Vagina (tissue), 2 donors: ENCODE measurements at places on chromosomes 6 and 20.

- peaks cover 7% of the 10 kb centered on the region for H3K4me1 ChIP-seq
- no peaks in the 10 kb centered on the region for H3K36me3 ChIP-seq
These were observed 13.1 kb downstream of the MDFI start for GRCh38 chr6:41651246-41651961.

GRCh38 chr6:36683656-36684446 lies 5.3 kb downstream of the CDKN1A start:
- peaks cover 44% of the 10 kb centered on the region for H3K36me3 ChIP-seq
- no peak overlapping the region for H3K4me3 ChIP-seq
- H3K27ac ChIP-seq: peak overlapping the region; percentile 99
- peaks cover 40% of the 10 kb centered on the region for H3K4me1 ChIP-seq

- no peaks in the 10 kb centered on the region for H3K36me3 ChIP-seq
- H3K27ac ChIP-seq: no peak overlapping the region
- DNase-seq: no peak
- no peaks in the 10 kb centered on the region for H3K4me1 ChIP-seq
These were observed 36.9 kb upstream of the TFAP2C start for GRCh38 chr20:56592211-56592610.

GRCh38 chr6:20338156-20338555 lies 63.5 kb upstream of the E2F3 start:
- DNase-seq: no peak
- no peaks in the 10 kb centered on the region for H3K27me3 ChIP-seq
- no peak overlapping the region for H3K27ac ChIP-seq
- no peaks in the 10 kb centered on the region for H3K36me3 ChIP-seq
- H3K4me1 ChIP-seq: no peaks in the 10 kb centered on the region

DNA sequence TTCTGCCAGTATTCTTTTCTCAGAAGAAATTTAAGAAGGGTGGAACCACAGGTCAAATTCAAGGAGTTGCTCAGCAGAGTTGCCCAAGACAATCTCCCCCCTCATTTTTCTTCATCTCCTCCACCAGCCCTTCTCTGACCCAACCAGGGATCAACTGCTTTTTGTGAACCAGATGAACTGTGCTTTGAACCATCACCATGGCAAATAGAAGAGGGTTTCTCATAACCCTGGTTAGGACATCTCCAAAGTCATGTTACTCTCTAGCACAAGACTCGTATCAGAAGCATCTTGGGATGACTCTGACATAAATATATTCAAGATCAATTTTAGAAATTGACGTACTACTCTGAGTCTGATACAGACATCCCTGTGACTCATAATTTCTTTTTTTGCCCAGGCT lies 130.7 kb downstream of the ALDH8A1 start:
- no peak for DNase-seq
- H3K4me1 ChIP-seq: peaks cover 18% of the 10 kb centered on the region
- no peak overlapping the region for H3K4me3 ChIP-seq
- H3K27me3 ChIP-seq: no peaks in the 10 kb centered on the region
- no peaks in the 10 kb centered on the region for H3K36me3 ChIP-seq
- H3K27ac ChIP-seq: no peak overlapping the region

- no peak overlapping the region for H3K27ac ChIP-seq
- H3K36me3 ChIP-seq: no peaks in the 10 kb centered on the region
- no peaks in the 10 kb centered on the region for H3K4me1 ChIP-seq
- no peak for DNase-seq
These were observed 274.1 kb upstream of the CITED2 start for GRCh38 chr6:139648430-139649000.

- no peaks in the 10 kb centered on the region for H3K4me1 ChIP-seq
- no peak overlapping the region for H3K27ac ChIP-seq
- no peaks in the 10 kb centered on the region for H3K36me3 ChIP-seq
These were observed 43.7 kb downstream of the THEMIS start for GRCh38 chr6:127857051-127857637.

DNA sequence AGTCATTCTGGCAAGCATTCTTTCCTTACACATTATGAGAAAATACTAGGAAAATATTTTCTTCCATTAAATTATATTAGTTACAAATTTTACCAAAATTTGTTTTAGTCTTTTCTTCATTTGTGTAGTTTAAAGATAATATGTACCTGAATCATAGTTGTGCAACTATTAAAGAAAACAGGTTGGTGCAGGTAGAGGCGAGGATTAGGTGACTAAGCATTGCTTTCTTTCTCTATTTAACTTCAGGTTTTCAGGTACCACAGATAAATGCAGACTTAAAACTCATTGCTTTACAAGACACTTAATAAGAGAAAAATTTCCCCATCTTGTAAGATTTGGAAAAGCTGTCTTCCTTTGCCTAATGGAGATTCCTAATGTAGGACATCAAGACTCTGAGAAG lies 1175.5 kb upstream of the ADGRB3 start:
- H3K4me3 ChIP-seq: no peak overlapping the region
- no peak for DNase-seq
- no peak overlapping the region for H3K27ac ChIP-seq
- no peaks in the 10 kb centered on the region for H3K36me3 ChIP-seq
- H3K27me3 ChIP-seq: no peaks in the 10 kb centered on the region
- no peaks in the 10 kb centered on the region for H3K4me1 ChIP-seq

GRCh38 chr20:18504479-18505060 lies 3.2 kb upstream of the SEC23B start:
- no peak for DNase-seq
- H3K27ac ChIP-seq: no peak overlapping the region
- no peaks in the 10 kb centered on the region for H3K36me3 ChIP-seq

DNA sequence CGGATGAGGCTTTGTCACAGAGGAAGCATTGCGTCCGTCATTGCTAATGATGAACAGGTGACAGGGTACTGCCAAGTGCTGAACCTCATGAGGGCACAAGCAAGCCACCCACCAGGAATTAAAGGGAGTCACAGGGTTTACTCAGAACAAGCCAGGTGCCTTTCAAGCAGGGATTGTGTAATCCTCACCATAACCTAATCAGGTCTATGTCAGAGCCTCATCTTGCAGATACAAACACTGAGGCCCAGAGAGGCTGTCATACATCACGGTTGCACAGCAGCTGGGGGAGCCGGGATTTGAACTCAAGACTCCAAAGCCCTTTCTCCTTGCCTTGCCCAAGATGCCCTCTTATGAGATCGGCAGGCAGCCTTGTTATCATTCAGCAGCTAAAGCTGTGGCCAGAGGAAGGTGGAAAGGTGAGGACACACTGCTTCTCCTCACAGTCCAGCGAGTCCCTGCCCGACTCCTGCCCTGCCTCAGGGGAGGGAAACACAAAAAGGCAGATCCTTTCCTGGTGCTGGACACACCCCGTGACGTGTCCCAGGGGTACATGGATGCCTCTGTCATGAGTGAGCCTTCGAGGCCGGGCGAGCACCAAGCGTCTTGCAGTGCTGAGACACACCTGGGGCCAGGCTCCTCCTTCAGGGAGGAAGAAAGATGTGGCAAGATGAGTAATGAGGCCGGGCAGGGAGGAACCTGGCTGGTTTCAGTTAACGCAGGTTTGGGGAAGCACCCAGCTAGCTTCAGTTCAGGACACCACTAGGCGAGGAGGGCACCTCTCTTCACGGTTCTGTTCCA lies 214.9 kb downstream of the LY86 start:
- no peak overlapping the region for H3K4me3 ChIP-seq
- peak; percentile 94 for DNase-seq
- H3K4me1 ChIP-seq: no peaks in the 10 kb centered on the region
- peak overlapping the region; percentile 74 for H3K27ac ChIP-seq
- H3K27me3 ChIP-seq: no peaks in the 10 kb centered on the region
- H3K36me3 ChIP-seq: no peaks in the 10 kb centered on the region

GRCh38 chr6:10884245-10884972 lies 2.4 kb upstream of the SYCP2L start:
- peaks cover 25% of the 10 kb centered on the region for H3K4me1 ChIP-seq
- peaks cover 32% of the 10 kb centered on the region for H3K27me3 ChIP-seq
- H3K4me3 ChIP-seq: no peak overlapping the region
- no peak overlapping the region for H3K27ac ChIP-seq

DNA sequence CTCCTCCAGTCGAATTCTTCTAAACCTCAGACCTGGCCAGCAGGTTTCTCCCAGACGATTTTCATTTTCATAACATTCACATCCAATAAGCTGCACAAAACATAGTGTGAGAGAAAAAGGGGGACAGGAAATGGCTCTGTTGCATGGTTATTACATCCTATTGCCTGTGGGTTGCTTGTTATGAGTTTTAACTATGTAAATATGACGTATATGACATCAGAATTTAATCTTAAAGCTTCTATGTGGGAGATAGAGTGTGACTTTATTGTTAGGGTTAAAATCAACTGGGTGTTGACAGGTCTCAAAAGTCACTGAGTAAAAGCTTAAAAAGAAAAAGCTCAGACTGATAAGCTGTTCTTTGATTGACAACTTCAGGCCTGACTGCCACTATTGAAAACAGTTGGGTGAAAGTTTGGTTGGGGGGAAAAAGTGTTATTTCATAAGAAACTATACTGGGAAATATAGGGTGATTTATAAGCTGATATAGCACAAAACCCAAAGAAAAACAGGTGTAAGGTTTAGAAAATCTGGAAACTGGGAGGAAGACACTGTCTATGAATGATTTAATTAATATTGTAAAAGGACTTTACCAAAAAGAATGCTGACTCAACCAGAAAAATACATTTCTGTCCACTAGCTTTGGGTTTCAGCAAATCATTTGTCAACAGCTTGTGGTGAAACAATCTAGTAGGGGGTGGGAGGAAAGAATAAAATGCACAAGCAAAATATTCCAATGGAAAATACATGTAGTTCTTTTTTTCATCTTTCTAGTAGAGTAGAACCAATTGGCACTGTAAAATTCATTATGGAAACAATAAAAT lies 134.1 kb upstream of the CEP162 start:
- H3K27ac ChIP-seq: no peak overlapping the region
- no peak for DNase-seq
- H3K4me1 ChIP-seq: no peaks in the 10 kb centered on the region
- H3K27me3 ChIP-seq: no peaks in the 10 kb centered on the region
